ENCODE measurements at places on chromosomes 5 and 9.

GRCh38 chr5:127660047-127660733 lies 11.3 kb downstream of the CTXN3 start:
- no peak for DNase-seq

DNA sequence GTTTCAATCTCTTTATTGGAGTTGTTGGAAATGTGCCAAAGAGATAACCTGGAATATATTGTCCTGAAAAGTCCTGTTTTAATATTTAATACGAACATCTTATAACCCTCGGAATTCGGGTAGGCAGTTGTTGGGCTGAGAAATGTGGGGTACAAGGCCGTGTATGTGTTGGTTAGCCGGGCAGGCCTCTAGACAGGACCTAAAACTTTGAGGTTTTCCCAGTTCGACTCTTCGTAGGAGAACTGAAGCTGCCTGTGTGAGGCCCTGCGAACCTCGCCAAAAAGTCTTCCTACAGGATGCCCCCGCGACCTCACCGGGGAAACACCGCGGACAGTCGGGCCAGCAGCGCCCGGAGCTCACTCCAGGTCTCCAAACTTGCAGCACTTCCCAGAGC lies 583 bp upstream of the TJP2 start:
- DNase-seq, result no peak

- no peak for DNase-seq
Observed at GRCh38 chr9:16045651-16046280, 492.9 kb downstream of the CCDC171 start.

DNA sequence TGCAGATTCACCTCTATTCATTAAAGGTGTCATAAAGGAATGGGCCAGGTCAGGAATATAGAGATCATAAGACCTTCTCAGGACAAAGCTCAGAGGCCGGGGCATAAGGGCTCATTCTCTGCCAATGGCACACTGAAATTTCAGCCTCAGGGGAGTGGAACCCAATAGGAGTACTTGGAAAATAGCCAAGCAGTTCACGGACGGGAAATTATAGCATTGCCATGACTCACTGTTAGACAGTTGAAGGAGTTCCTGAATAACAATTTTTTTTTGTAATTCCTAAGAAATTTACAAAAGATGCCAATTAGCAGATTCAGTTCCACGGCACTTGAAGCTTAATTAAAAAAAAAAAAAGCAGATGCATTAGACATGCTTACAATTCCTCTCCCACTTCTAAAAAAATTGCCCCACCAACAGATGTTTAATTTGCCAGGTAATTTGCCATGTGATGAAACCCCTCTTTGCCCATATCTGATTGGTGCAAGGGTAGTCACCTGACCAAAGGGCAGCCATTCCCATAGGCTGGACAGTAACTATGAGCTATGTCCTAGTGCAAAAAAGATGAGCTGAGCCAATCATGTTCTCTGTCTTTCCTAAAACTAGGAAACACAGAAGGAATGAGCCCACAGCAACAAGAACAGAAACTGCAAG lies 58.6 kb downstream of the PTCD2 start:
- no peak for DNase-seq

- no peak for DNase-seq
Observed at GRCh38 chr5:6636293-6636692, 3.1 kb downstream of the SRD5A1 start.

GRCh38 chr9:89122949-89123348 lies 55.7 kb downstream of the SHC3 start:
- no peak for DNase-seq

GRCh38 chr5:116313366-116313765 lies 228.5 kb downstream of the COMMD10 start:
- no peak for DNase-seq

- DNase-seq, result no peak
Observed at GRCh38 chr9:121631978-121632418, 19.4 kb upstream of the DAB2IP start.

DNA sequence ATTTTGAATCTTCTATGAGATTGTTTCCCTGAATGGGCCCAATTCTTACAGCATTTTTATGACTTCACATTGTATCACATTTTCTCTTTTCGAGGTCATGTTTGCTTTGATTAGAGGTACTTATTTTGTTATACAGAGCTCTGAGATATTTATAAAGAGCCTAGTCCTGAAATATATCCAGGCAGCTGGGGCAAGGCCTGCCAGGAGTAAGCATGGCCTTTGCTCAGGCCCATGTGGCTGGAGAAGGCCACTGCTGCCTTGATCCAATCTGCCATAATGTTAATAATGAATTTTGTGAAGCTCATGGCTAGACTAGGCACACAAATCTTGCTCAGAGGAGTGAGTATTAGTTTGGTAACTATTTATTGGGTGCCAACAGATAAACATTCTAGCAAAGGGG lies 96.0 kb downstream of the TARS1 start:
- no peak for DNase-seq

GRCh38 chr5:134555223-134555889 lies 29.9 kb downstream of the JADE2 start:
- no peak for DNase-seq

DNA sequence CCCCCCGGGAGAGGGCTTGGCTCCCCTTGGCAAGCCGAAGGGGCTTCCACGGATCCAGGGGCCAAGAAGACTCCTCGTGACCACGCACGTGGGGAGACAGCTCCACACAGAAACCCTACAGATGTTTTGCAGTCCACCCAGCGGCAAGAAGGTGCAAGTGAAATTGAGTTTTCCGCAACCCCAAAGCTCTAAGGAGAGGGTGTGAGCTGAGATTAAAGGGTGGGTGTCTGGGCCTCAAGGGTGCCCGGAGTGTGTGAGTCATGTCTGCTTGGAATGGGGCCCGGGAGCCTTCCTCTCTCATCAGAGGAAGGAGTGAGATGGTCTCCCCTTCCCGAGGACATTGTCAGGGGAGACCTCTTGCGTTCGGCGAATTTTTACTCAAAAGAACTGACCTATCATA lies 79.1 kb downstream of the OLFM1 start:
- DNase-seq, result no peak

GRCh38 chr5:72817076-72817481 lies 618 bp downstream of the TNPO1 start:
- no peak for DNase-seq

DNA sequence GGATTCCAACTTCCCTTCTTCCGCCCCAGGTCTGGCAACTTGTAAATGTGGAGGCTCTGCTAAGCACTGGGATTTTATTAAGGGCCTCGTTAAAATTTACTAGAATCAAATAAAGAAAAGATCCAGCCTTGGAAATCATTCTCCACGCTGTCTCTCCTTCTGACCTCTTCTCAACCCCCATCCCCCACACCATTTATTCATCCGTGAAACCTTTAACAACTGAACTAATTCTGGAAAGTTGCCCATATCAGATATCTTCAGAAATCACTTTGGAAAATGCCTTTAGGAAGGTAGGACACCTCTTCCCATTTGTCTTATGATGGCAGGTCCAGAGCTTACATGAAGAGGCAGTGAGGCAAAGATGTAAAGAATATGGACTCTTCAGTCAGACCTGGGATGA lies 288.5 kb downstream of the SLIT3 start:
- DNase-seq, result no peak

- no peak for DNase-seq
Observed at GRCh38 chr5:168479166-168479565, 7.1 kb upstream of the RARS1 start.

- DNase-seq, result no peak
Observed at GRCh38 chr9:37929441-37929895, 25.5 kb upstream of the SLC25A51 start.

DNA sequence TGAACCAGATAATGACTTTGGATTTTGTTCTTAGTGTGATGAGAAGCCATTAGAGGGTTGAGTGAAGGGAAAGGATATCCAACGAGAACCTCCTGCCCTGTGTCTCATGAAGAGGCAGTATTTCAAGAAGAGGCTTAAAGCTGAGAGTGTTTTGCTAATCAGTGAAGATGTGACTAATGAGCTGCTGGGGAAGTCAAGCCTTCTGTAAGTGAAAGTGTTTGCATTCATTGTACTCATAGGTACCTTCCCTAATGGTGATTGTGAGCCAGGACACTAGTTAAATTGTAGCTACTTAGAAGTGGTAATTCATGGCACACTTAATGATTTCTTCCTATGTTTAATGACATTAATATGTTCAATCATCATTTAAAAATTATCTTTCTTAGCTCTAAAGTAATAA lies 23.7 kb downstream of the PIP5K1B start:
- no peak for DNase-seq

GRCh38 chr9:77834898-77835488 lies 186.9 kb upstream of the GNA14 start:
- no peak for DNase-seq

DNA sequence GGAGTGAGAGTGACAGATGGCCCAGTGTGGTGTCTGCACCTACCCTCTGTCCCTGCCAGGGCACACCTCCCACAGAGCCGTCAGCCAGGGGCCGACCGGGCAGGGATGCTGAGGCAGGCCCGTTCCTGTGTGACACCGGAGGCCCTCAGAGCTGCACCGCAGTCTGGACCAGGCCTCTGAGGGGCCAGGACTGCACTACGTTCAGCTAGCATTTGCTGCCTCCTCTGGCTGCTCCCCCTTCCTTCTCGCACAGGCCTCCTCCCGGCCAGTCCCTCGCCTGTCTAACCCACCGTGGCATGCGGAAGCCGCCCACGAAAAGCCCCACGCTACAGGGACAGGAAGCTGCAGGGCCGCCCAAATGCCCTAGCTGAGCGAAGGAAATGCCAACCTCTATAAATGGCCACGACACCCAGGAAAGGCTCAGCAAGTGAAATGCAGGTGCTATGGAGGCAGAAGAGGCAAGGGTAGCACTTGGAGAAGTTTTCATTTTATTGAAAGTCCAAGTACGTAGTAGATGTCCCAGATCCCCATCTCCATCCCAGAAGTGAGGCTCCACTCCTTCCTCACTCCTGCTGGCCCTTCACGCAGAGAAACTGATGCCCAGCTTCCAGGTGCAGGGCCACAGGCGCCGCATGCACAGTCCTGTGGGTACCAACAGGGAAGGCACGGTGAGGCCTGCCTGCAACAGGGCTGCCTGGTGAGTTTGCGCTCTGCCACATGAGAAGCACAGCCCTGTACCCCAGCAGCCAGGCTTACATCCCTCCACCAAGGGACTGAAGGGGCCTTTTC lies 38.7 kb downstream of the MAPK9 start:
- no peak for DNase-seq

DNA sequence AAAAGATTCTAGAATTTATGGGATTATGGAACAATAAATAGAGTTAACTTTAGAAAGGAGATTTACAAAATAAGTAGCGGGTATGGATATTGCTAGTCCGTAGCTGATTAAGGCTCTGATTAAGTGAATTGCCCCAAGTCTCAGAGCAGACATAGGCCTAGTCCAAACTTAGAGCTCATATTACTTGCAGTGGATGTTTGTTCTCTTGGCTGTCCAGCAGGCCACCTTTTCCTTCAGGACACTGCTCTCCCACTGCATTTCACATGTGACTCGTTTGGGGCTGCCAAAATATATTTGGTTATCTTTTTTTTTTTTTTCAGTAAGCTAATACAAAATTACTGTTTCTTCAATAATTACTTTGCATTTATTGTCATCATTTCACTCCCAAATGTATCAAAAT lies 76.6 kb downstream of the ARRDC3 start:
- DNase-seq, result no peak

GRCh38 chr9:98327249-98327561 lies 71.8 kb upstream of the TBC1D2 start:
- no peak for DNase-seq

DNA sequence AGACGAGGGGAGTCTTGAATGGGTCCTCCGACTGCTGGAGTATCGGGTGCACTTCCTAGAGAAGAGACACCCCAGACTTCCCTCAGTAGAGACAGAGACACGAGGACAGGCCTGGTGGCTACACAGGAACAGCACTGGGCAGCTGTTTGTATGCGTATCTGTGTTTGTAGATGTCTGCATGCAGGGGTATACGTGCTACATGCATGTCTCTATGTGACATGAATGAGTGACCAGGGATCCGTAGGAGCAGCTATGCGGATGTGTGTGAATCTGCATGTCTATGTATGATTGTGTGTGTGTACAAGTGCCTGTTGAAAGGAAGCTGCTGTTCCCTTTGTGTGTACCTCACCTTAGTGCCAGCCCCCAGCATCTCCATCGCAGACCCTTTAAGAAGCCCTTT lies 31.2 kb downstream of the CNTFR start:
- no peak for DNase-seq

- no peak for DNase-seq
Observed at GRCh38 chr5:541539-542318, 17.5 kb upstream of the SLC9A3 start.

GRCh38 chr5:112374818-112375217 lies 44.3 kb downstream of the EPB41L4A start:
- DNase-seq, result no peak

DNA sequence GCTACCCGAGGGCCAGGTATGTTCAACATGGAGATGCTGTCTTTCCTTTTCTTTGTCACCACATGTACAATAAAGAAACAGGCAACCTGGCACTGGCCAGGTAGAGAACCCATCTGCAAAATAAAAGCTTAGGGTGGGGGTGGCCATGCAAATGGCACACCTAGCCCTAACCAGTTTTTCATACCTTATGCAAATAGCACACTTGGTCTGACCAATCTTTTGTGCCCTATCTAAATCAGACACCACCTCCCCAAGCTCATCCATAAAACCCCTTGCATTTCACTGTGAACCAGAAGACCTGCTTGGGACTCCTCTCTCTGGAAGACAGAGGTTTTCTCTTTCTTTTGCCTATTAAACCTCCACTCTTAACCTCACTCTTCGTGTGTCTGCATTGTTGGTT lies 33.9 kb downstream of the JAKMIP2 start:
- no peak for DNase-seq

DNA sequence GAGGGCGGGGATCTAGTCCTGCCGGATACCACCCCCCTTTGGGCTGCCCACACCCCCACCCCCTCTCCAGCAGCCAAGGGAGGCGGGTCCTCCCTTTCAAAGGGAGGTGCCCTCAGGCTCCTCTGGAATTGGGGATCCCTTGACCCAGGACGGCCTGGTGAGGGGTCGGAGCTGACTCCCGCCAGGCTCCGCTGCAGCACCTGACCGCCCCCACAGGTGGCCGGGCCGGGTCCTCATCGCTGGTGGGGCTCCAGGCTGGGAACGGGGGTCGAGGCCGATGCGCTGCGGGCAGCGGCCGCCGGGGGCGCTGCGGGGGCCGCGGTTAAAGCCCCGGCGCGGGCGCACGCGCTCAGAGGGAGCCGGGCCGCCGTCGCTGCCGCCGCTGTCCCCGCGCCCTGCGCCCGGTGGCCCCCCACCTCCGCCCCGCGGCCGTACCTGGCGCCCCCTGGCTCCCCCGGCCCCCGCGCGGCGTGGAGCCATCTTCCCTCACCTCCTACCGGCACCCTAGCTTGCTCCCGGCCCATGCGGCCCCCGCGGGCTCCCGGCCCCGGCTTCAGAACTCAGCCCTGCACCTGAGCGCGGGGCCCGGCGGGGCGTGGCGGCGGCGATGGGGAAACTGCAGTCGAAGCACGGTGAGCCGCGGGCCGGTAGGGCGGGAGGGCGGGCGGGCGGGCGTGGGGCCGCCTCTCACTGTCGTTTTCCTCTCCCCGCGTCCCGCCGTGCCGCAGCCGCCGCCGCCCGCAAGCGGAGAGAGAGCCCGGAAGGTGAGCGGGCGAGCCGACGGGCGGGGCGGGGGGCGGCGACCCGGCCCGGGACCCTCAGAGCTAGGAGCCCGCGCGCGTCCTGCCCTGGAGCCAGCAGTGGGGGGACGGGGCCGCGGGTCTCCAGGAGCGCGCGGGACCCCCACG lies at the start of gene NKD2:
NKD2 (plus strand) TSS at position 352 of the 908 bp plus-strand sequence; CDS start at position 608, 256 bp downstream.
- no peak for DNase-seq

- DNase-seq, result no peak
Observed at GRCh38 chr5:133398646-133399101, 213.7 kb downstream of the FSTL4 start.

- DNase-seq, result no peak
Observed at GRCh38 chr9:135174981-135175380, 87.5 kb downstream of the OLFM1 start.
